A549 (cell line): ENCODE measurements at places on chromosomes 5 and 9. TPM values are rescaled to one million over a fixed set of nuclear protein-coding genes. Genes with fewer than 3 reads are reported as not detected.

Gene TRAF1
- 2.0 to 4.6 TPM (median 2.1 TPM) in 3 replicates for polyA plus RNA-seq

Gene SLC9A3
- 1.3 TPM in 3 replicates for polyA plus RNA-seq

Gene IFNA21
- not detected in 3 replicates for polyA plus RNA-seq

Gene SPRY4
- polyA plus RNA-seq, result 3.0 to 3.4 TPM (median 3.3 TPM) in 3 replicates

Gene PCDHB7
- polyA plus RNA-seq, result 0.03 TPM in 2 of 3 replicates, not detected in the other

Gene SLC22A5
- polyA plus RNA-seq, result 27.4 to 33.2 TPM (median 28.4 TPM) in 3 replicates

Gene DCTN4
- polyA plus RNA-seq, result 18.7 to 20.9 TPM (median 20.2 TPM) in 3 replicates

Gene SLC25A2
- polyA plus RNA-seq, result not detected in 3 replicates

Gene MRPS2
- 85.3 to 93.2 TPM (median 90.1 TPM) in 3 replicates for polyA plus RNA-seq

Gene MCIDAS
- 1.7 to 2.2 TPM (median 1.7 TPM) in 3 replicates for polyA plus RNA-seq

Gene NR5A1
- not detected in 3 replicates for polyA plus RNA-seq

Gene PCDHGA2
- 0.47 to 0.78 TPM (median 0.58 TPM) in 3 replicates for polyA plus RNA-seq

Gene GPRIN1
- 6.1 to 6.7 TPM (median 6.4 TPM) in 3 replicates for polyA plus RNA-seq

Gene C5orf22
- polyA plus RNA-seq, result 12.4 to 13.6 TPM (median 12.8 TPM) in 3 replicates
